NCI-H526 treated with DMSO at 0.1 percent for 48 hours (cell line): ENCODE measurements at places on chromosomes 4 and X.

GRCh38 chrX:9905288-9905687 is 61.9 kb upstream of the CLDN34 start:
- DNase-seq = no peak

GRCh38 chrX:356385-357034 is 30.2 kb downstream of the PPP2R3B start:
- no peak for DNase-seq

GRCh38 chr4:145808021-145808650 is 128.2 kb downstream of the C4orf51 start:
- DNase-seq = no peak

- DNase-seq = peak; percentile 39
Observed at GRCh38 chrX:41922431-41923151, 763 bp downstream of the CASK start.

DNA sequence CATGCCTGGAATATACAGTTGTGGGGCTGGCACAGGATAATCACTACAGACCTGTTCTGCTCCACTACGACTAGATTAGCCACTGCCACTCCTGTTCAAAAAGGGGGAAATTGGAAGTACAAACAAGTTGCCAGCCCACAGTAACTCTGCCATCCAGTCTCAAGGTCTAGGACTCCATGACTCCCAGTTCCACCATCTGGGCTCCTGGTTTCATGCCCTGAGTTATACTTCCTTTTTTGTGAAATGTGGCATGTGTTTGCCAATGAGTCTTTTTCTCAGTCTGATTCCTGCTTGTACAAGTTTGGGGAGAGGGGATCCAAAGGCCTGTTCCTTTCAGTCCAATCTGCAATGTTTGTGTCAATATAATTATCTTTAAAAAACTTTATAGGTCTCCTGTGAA is 1.0 kb upstream of the BLOC1S4 start:
- DNase-seq = no peak

GRCh38 chrX:17161991-17162390 is 213.0 kb upstream of the NHS start:
- DNase-seq = no peak

DNA sequence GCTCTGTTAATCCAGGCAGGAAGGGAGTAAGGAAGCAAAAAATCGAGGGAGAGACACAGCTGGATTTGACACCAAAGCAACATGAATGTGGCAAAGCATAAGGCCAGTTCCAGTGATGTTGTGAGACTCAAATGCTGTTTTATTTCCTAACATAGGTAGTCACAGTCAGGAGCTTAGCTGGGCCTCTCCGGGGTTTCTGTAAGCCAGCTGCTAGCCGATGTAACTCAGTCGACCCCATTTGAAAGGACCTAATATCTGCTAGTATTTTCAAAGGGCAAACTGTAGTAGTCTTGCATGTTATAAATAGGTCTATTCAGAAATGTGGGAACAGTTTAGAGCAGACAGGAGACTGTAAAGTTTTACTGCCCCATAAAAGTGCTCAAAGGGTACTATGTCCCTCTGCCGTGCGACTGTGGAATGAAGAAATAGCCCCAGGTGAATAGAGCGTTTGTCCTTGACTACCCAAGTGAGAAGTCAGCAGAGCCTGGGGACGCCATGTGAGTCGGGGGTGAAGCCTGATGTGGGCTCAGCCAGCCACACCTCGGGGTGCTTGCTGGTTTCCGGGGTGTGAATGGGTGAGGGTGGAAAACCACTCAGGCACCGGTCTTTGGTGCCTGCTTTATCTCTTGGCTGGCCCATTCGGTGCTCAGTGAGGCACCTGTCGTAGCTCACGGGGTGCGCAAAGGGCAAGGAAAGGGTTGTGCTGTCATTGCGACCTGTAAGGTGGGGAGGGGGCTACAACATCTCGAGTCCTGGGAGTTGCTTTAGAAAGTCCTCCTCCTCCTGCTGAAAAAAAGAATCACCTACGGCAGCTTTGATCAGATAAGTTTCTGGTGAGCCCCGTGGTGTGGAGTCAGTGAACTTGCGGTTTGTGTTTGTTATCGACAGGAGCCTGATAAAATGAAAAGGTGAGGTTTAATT is 745 bp downstream of the TRIM2 start:
- peak; percentile 97 for DNase-seq

DNA sequence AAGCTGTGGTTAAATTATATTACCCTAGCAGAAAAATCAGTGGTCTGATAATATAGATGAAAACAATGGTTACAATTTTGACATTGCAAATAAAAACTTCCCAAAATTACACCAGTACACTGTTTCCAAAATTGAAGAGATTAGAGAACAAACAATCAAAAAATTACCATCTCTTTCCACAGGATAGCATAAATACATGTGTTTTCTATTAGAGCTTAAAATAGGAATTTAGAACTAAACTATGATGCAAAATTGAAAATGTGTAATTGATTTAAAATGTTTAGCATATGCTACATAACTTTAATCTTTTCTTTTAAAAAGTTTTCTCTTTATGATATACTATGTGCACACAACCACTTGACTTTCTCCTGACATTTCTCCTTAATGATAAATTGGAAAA is 6.7 kb downstream of the EDNRA start:
- DNase-seq = no peak

- DNase-seq = peak; percentile 44
Observed at GRCh38 chr4:6538575-6538974, 36.4 kb upstream of the MAN2B2 start.

DNA sequence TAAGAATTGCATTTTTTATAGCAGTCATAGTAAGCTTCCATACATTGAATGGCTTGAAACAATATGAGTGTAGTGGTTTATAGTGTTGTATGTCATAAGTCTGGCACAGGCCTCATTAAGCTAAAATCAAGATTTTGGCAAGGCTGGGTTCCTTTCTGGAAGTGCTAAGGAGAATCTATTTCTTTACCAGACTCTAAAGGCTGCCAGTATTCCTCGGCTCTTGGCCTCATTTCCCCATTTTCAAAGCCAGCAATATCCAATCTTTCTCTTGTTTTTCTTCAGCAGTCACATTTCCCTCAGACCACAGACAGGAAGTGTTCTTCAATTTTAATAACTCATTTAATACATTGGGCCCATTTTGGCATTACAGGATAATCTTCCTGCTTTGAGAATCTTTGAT is 1155.5 kb upstream of the PABPC4L start:
- no peak for DNase-seq

DNA sequence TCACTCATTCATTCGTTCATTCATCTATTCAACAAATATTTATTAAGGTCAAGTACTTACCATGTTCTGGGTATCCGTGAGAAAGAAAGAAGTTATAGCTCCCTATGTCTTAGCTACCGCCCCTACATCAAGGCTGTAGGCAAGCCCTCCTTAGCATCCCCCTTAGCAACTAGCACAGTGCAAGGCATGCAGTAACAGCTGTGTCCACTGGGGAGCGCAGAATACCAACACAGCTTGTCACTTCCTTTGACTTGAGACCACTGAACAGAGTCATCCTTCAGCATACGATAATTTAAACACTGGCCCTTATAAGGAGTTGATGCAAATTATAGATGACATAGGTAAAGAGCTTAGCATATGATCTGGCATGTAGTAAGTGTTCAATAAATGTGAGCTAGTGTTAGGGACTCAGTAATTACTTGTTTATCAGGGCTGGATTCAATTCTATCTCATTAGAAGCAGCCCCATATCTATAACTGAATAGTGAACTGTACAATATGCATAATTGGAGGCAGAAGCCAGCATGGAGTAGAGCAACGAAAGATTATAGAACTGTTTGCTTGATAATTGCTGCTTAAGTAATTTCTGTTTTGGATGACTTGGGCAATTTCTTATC is 8.7 kb downstream of the KIAA1210 start:
- DNase-seq = peak; percentile 56

DNA sequence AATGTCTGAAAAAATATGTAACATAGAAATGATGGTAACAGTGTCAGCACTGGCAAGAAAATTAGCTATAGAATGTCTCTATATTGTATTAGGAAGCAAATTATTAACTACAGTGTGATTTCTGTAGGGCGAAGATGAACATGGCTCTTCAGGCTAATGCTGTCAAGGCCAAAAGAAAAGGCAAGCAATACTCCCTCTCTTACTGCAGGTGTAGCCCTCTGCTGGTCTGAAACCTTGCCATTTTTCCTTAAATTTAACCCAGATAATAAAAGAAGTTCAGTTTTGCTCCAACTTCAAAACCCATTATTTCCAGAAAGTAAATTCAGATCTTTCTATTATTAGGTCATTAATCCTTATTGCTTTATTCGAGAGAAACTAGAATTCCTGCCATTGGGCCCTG is 215.9 kb downstream of the LRBA start:
- no peak for DNase-seq

DNA sequence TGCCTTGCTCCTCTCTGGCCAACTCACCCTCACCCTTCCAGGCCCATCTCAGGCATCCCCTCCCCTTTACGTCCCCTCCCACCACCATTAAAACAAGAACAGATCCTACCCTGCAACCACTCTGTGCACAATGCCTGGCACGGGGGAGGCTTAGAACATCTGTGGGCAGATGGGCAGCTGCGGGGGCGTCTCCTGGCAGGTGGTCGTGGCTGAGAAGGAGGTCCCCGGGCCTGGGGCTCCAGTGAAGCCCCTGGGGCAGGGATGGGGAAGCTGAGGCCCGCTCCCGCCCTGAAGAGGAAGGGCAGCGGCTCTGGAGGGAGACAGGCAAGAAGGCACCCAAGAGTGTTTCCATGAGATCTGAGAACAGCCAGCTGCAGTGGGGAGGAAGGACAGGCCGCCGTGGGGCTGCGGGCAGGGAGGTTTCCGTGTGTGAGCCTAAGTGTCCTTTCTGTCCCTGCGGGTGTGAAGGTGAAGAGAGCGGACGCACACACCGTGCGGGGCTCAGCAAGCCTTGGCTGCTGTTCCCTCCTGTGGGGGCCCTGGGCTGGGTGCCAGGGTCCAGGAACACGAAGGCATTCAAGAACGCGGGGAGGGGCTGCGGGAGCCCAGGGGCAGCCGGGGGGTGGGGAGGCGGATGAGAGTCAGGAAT is 7.8 kb upstream of the TBC1D14 start:
- no peak for DNase-seq

GRCh38 chr4:51918251-51918650 is 75.3 kb downstream of the DCUN1D4 start:
- no peak for DNase-seq

DNA sequence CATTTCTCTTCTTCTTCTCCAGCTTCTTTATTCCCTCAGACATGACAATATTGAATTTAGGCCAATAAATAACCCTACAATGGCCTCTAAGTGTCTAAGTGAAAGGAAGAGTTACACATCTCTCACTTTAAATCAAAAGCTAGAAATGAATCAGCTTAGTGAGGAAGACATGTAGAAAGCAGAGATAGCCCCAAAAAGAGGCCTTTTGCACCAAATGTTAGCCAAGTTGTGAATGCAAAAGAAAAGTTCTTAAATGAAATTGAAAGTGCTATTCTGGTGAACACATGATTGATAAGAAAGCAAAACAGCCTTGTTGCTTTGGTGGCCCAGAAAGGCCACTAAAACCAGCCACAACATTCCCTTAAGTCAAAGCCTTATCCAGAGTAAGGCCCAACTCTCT is 146.2 kb upstream of the HHIP start:
- DNase-seq = no peak

GRCh38 chrX:130909469-130910136 is 6.6 kb upstream of the ENOX2 start:
- DNase-seq = no peak

- DNase-seq = no peak
Observed at GRCh38 chr4:125280892-125281403, 33.8 kb upstream of the FAT4 start.

DNA sequence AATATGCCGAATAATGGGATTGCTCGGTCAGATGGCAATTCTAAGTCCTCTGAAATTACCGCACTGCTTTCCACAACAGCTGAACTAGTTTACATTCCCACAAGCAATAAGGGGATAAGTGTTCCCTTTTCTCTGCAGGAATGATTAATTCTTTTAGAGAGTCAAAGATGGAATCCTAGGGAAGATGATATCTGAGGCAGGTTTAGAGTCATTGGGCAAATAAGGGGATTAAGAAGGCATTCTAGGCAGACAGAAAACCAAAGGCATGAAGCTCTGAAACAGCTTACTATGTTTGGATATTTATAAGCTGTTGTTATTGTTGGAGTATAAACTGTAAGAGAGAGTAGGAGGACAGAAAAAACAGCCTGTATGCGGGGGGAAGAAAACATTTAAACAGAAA is 85.7 kb downstream of the TET2 start:
- DNase-seq = no peak

- no peak for DNase-seq
Observed at GRCh38 chr4:142615324-142615665, 230.8 kb downstream of the INPP4B start.

DNA sequence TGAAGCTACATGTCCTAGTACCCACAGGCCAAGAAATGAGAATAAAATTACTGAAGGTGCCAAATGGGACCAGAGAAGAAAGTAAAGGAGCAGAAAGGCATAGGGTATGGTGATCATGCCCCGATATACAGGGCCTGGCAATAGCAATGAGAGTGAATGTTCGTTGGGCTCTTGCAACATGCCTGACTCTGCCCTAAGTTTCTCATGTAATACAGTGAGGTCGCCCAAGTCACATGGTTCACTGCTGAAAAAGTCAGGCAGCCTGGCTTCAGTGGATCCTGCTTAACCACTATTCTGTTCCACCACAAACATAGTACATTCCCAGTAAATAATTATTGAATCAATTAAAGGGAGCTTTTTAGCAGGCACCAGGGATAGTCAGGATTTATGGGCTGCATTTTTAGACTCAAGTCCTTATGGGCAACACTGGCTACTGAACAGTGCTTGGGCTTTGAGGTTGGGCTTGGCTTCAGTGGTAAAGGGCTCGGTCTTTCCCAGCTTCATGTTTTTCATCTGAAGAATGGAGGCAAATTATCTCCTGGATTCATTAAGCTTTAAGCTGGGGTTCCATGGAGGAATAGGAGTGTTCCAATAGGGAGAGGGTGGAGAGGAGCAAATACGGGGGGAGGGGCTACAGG is 67.1 kb upstream of the ZNF518B start:
- DNase-seq = no peak

DNA sequence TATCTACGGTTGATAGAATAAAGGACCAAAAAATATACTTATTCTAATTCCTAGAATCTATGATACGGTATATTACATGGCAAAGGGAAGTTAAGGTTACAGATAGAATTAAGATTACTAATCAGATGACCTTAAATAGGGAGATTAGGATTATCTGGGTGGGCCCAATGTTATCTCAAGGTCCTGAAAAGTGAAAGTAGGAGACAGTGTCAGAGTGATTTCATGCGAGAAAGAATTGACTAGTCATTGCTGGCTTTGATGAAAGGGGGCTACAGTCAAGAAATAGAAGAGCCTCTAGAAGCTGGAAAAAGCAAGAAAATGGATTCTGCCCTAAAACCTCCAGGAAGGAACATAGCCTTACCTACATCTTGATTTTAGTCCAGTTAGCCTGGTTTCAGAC is 176.9 kb upstream of the PPP1R2C start:
- DNase-seq = no peak

- DNase-seq = no peak
Observed at GRCh38 chrX:23792861-23793553, 10.0 kb downstream of the SAT1 start.

GRCh38 chr4:138400066-138400465 is 157.9 kb upstream of the SLC7A11 start:
- DNase-seq = no peak

DNA sequence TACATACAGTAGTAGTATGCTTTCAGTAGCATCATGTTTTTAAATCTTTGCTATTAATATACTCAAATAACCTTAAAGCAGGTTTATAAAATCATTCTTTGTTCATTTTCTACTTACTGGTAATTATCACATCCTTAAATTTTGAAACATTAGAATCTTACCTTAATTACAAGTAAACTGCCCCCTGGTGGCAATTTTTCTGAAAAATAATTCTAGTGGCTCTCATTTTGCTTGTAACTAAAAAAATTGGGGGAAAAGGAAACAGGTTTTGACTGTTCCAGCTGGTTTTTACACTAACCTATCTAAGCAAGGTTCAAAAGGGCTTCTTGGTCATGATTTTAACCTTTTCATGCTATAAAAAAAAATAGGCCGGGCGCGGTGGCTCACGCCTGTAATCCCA is 18.5 kb upstream of the DCAF4L1 start:
- no peak for DNase-seq
